Prostate gland (tissue), 2 donors: ENCODE measurements at places on chromosomes 4 and X.

DNA sequence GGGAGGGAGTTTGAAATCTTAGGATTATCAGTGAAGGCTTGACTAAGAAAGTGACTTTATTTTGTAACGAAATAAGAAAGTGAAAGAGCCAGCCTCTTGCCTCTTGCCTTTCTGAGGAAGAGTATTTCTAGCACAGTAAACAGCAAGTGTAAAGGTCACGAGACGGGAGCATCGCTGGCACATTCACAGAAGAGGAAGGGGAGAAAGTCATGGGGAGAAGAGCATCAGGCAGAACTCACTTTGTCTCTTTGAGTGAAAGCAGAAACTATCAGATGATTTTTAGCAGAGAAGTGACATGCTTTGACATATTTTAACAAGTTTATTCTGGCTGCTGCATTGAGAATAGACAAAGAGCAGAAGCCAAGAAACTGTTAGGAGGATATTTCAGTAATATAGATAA lies 313.8 kb downstream of the CAMK2D start:
- no peak for DNase-seq

DNA sequence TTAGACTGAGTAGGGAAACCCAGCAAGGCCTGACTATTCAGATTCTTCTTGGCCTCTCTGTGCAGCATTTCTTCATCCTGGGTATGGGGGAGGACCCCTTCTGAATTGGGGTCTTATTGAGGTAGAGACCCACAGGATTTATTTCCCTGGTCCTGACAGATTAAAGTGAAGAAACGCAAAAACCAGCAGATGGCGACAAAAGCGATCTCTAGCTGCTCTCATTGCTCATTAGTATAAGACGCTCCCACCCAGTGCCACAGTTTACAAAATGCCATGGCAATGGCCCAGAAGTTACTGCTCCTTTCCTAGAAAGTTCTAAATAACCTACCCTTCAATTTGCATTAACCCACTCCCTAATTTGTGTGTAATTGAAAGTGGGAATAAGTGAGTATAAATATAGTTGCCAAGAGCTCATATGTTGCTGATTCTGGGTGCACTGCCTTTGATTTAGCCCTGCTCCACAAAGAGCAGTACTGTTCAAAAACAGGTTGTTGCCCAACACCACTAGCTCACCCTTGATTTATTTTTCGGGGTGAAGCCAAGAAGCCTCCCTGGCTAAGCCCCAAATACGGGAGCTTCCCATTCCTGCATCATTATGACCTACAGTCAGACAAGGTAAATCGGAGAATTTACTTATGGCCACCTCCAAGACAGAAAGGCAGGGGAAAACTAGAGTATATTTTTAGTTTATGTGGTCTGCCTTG lies 3.7 kb upstream of the BEX4 start:
- peak; percentile 28 for DNase-seq

GRCh38 chr4:154462081-154462810 lies 29.4 kb downstream of the DCHS2 start:
- DNase-seq, result no peak

DNA sequence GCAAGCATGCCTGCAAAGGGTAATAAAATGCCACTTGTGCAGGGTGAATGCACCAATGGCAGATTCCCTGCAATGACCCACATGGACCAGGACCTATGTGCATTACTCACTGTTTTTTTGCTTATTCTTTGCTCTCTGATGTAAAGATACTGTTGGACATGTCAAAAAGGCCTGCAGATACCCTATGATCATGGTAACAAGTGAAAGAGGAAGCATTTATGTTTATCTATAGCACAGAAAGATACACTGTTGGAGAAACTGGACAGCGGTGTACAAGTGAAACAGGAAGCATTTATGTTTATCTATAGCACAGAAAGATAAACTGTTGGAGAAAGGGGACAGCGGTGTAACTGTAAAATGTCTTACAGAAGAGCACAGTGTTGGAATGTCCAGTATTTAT lies 127.5 kb downstream of the PAPSS1 start:
- no peak for DNase-seq

GRCh38 chr4:109559625-109559982 lies 442 bp upstream of the MCUB start:
- DNase-seq, result no peak

GRCh38 chr4:31851946-31852345 lies 1131.8 kb downstream of the PCDH7 start:
- DNase-seq, result no peak

GRCh38 chr4:74006009-74006476 lies 7.6 kb upstream of the CXCL5 start:
- DNase-seq, result no peak

DNA sequence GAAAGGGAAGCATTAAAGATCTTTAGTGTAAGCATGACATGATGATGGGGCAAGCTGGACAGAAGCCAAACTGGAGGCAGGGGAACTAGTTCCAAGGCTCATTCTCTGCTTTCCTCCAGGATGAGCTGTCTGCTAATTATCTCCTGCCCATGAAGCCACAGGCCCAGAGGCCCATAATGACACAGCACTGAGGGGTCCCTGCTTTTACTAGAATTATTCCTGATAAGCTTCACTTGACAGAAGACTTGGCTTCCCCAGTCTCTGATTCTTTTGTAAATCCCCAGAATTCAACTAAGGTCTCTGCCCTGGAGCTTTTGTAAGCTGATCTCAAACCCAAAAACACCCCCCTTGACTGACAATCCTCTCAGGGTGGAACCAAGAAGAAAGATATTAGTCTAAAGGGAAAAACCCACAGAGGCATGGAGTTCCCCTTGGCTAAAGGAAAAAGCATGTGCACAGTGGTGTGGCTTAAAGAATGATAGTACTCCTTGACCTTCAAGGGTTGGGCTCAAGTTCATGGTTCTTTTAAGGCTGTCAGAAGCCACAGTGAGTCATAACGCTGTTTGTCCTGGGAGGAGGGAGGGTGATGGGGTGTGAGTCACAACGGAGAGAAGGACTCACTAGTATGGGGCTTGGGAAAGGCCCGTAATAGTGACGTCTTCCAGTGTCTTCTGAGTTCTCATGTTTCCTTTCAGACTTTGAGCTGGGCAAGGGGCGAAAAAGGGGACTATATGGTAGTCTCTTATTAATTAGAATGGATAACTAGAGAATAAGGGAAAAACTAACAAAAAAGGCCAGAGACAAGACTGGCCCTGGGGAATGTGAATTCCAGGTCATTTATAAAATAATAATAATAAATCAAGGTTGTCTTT lies 146.0 kb upstream of the CPEB2 start:
- peak; percentile 21 for DNase-seq

GRCh38 chr4:176676901-176677300 lies 115.8 kb downstream of the VEGFC start:
- no peak for DNase-seq

GRCh38 chrX:22164770-22165388 lies 107.8 kb upstream of the CBLL2 start:
- no peak for DNase-seq

GRCh38 chr4:136383082-136383481 lies 1149.2 kb downstream of the PCDH18 start:
- no peak for DNase-seq

DNA sequence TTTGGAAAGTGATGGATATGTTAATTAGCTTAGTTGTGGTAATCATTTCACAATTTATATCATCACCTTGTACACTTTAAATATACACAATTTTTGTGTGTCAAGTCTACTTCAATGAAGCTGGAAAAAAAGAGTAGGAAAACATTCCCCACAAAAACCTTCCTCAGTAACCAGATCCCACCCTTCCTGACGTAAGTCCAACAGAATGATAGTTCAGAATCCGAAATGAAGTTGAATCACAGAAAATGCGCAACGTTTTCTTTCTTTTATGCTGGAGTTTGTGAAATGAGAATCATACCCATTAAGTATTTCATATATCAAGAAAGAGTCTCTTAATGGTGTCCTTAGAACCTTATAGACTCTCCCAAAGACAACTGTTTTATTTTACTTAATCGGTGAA lies 292.9 kb downstream of the USP46 start:
- DNase-seq, result no peak

GRCh38 chr4:6201580-6202091 lies 1.3 kb upstream of the JAKMIP1 start:
- no peak for DNase-seq

DNA sequence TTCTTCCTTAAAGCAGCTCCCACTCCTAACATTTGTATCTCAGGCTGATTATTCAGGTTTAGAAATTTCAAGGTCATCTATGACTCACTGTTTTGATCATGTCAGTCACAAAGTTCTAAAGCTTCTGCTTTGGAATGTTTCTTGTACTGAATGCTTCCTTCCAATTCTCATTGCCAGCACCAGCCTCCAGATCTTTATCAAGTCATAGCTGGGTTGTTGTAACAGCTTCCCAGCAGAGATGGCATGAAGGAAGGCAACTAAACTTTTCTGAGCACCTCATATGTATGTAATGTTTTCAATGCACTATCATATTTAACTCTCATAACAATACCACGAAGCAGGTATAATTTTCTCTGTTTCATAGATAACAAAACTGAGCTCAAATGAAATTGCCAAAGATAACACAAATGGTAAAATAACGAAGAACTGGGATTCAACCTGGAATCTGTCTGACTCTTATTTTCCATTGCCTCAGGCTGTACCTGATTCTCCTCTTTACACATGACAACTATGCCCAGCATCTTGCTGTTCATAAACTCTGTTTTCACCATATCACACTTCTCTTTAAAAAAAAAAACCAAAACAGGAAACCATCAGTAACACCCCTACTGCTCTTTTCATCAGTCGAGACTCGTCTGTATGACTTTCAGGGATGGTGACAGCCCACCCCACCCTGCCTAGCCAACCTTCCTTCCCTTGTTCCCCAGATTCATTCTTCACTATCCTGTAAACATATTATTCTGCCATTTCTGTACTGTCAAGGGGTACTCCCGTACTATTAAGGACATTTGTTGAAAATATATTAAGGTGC lies 13.4 kb downstream of the TRPC3 start:
- no peak for DNase-seq

DNA sequence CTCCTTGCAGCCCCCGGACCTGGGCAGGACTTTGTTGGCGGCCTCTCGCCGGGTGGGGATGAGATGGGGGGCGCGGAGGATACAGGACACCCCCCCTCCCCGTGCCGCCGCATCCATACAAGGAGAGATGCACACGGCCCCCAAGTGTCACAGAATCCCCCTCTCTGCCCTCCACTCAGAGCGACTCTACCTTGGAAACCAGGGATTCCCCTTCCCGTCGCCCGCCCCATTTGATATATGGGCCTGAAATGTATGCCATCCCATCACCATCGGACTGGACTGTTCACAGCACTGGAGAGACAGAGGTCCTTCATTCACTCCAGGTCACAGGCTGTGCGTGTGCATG lies 426 bp downstream of the PORCN start:
- DNase-seq, result no peak

- DNase-seq, result no peak
Observed at GRCh38 chr4:121439669-121440068, 58.9 kb upstream of the QRFPR start.

GRCh38 chr4:189060104-189060503 lies 880.6 kb upstream of the FRG1 start:
- no peak for DNase-seq

DNA sequence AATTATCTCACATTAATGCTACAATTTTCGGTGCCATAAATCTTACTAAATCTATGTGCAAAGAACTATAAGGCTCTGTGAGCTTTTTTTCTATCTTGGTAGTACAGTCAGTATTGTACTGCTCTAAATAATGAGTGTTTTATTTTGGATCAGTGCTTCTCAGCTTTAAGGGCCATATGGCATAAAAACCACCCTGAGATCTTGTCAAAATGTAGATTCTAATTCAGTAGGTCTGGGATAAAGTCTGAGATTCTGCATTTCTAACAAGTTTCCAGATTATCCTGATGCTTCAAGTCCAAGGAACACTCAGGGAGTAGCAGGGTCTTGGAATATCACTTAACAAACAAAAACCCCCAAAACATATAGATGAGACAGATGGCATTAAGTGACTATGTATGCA lies 486.5 kb downstream of the GRXCR1 start:
- DNase-seq, result no peak

DNA sequence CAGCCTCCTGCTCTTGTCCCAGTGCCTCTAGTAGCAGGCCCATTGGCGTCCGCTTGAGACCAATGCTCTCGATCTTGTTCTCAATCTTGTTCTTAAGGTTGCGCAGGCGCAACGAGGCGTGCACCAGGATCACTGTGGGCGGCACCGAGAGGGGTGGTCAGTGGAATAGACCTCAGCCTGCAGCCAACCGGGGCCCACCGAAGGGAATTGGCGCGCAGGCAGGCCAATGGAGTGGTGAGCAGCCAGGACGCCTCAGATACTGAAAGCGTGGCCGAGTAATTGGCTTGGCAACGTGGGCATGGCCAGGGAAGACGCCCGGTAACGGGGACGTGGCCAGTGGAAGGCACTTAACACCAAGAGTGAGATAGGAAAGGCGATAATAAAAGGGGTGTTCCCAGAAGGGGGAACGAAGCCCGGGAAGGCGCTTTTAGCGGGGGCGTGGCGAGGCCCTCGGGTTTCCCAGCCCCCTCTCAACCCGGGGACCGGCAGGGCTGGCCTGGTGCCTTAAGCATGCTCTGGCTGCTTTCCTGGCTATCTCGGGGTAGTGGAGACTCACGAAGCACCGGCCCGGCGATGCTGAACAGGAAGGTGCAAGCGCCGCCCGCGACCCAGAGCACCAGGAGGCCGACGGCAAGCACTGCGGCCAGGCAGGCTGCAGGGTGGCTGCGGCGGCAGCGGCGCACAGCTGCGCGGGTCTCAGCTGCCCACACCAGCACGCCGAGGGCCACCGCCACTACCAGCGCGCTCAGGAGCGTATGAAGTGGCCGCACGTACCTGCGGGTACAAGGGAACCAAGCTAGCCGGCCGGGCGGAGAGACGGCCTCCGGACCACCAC lies 1.7 kb downstream of the PRAF2 start:
- DNase-seq, result peak; percentile 75

DNA sequence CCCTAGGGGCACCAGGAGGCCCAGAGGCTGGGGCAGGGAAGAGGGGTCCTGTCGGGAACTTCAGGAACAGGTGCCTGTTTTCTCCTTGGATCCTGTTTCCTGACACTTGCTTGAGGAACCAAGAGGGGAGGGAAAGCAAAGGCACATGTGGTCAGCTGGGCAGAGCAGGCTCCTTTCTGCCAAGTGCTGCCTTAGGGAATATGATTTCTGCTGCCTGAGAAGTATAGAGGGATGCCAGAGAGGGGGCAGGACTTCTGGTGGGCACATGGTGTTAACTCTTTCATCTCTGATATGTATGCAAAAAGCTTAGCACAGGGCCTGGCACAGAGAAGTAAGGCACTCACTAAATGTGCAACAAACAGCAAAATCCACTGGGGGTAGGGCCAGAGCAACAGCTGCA lies 51.2 kb upstream of the PJA1 start:
- no peak for DNase-seq

- DNase-seq, result no peak
Observed at GRCh38 chr4:38387819-38388218, 276.2 kb upstream of the KLF3 start.

- no peak for DNase-seq
Observed at GRCh38 chrX:151621422-151621821, 57.9 kb downstream of the PASD1 start.

DNA sequence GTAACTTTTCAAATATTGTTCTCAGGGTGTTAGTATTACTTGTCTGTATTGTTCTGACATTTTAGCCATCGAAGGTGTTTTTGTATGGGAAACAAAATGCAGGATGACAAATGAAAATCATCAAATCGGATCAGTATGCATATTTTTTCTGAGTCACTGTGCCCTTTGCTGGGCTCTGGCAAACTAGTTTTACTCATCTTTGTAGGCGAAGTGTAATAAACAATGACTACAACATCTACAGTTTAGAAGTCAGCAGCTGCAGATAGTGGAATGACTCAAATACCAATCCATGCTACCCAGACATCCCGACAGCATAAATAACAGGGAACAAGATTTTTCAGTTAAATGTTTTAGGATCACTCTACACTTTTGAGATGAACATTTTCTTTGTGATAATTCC lies 557.3 kb upstream of the TENM3 start:
- DNase-seq, result no peak

- no peak for DNase-seq
Observed at GRCh38 chr4:52841682-52842456, 20.2 kb upstream of the RASL11B start.
